ENCODE measurements at places on chromosomes 16 and 17. TPM values are rescaled to one million over a fixed set of nuclear protein-coding genes. Genes with fewer than 3 reads are reported as not detected.

The ULK2 gene
- 14.1 TPM for total RNA-seq

The EVI2A gene
- 0.29 TPM for total RNA-seq

The RRAD gene
- 40.2 TPM for total RNA-seq

The TMEM208 gene
- 49.0 TPM for total RNA-seq

The NPIPA2 gene
- total RNA-seq = not detected

Data from epithelial cell of proximal tubule (primary cell).